Progenitor cell of endocrine pancreas (in vitro differentiated cells): ENCODE measurements at places on chromosomes 11 and 22. TPM values are rescaled to one million over a fixed set of nuclear protein-coding genes. Genes with fewer than 3 reads are reported as not detected.

The MGAT3 gene
- total RNA-seq, result 28.8 and 32.7 TPM in 2 replicates

The CD248 gene
- 0.22 and 0.67 TPM in 2 replicates for total RNA-seq

The AIFM3 gene
- total RNA-seq, result 1.8 and 2.3 TPM in 2 replicates

The ART1 gene
- total RNA-seq, result not detected in 2 replicates

The OR51B2 gene
- total RNA-seq, result not detected in 2 replicates

The OTOG gene
- 0.78 and 1.5 TPM in 2 replicates for total RNA-seq

The RAB36 gene
- total RNA-seq, result 10.1 and 10.3 TPM in 2 replicates

The DRD4 gene
- 1.1 and 2.7 TPM in 2 replicates for total RNA-seq

The ELFN2 gene
- 0.36 and 0.44 TPM in 2 replicates for total RNA-seq

The PKDREJ gene
- total RNA-seq, result 0.04 TPM in 1 of 2 replicates, not detected in the other

DNA sequence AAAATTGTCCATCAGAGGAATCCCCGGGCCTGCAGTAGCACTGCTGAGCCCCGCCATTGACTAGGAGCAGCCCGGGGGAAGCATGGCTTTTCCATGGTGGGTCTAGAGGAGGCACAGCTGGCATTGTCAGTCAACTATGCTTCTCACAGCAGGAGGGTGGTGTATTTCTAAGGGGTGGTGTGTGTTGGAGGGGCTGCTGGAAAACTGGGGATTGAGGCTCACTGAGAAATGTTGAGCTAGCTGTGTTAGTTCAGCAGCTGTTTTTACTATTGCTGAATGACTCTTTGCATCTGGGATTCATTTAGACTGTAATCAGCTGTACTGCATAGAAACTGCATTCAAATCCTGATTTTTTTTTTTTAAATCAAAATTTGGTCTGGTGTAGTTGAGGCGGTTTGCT, 5.6 kb downstream of the DDX10 start:
- no peak for DNase-seq
- H3K36me3 ChIP-seq, result peaks cover 10% of the 10 kb centered on the region
- H3K27me3 ChIP-seq, result no peaks in the 10 kb centered on the region
- no peak overlapping the region for H3K27ac ChIP-seq

DNA sequence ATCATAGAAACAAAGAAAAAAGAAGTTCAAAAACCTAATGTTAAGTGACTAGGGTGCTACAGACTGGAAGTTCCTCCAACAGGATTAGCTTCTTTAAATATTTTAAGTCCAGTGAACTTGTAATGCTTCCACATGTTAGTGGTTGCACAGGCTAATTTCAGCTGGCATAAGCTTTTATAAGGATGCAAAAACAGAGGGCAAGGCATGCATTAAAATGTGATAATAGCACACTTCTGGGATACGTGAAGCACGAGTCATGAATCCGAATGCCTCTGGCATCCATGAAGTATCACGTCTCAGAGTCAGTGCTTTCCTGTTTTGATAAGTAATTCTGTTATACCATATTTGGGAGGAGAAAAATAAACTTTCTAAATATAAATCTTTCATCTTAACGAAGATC, 106.8 kb downstream of the DCDC1 start:
- H3K27me3 ChIP-seq, result no peaks in the 10 kb centered on the region
- no peaks in the 10 kb centered on the region for H3K36me3 ChIP-seq
- DNase-seq, result no peak
- H3K4me3 ChIP-seq, result no peak overlapping the region
- no peak overlapping the region for H3K27ac ChIP-seq

- no peaks in the 10 kb centered on the region for H3K4me1 ChIP-seq
- no peak overlapping the region for H3K27ac ChIP-seq
- peaks cover 44% of the 10 kb centered on the region for H3K27me3 ChIP-seq
- H3K4me3 ChIP-seq, result no peak overlapping the region
Observed at GRCh38 chr22:37284805-37285355, 2.6 kb downstream of the CYTH4 start.

DNA sequence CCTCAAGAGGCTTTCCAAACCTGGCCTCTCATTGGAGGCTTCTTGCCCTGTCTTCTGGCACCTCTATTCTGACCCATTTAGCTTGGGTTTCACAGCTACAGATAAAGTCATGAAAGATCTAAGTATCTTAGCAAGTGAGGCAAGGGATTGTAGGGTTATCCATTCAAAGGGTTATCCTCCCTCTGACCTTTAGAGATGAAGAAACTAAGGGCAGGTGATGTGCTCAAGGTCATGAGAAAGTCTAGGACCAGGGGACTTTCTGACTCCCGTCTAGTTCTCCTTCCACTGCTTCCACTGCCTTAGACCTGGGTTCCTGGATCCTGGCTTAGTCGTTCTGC, 7.2 kb downstream of the PHOX2A start:
- peaks cover 8% of the 10 kb centered on the region for H3K4me1 ChIP-seq
- H3K4me3 ChIP-seq, result no peak overlapping the region
- H3K27ac ChIP-seq, result no peak overlapping the region

DNA sequence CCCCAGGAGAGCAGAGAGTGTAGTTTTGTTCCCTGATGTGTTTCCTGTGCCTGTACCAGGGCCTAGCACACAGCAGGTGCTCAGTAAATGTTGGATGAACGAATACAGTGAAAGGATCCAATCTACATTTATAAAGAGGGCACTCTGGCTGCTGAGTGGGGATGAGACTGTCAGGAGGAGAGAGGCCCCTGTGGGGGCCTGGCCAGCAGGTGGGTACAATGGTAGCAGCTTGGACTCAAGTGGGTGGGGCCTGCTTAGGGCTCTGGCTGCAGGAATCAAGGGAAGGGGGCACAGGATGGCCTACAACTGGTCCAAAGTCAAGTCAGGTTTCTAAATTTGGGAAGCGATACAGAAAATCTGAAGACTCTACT, 156.6 kb upstream of the GRK3 start:
- H3K27ac ChIP-seq, result peak overlapping the region; percentile 36
- H3K4me3 ChIP-seq, result peak overlapping the region; percentile 10
- H3K4me1 ChIP-seq, result peaks cover 14% of the 10 kb centered on the region
- peaks cover 6% of the 10 kb centered on the region for H3K27me3 ChIP-seq

DNA sequence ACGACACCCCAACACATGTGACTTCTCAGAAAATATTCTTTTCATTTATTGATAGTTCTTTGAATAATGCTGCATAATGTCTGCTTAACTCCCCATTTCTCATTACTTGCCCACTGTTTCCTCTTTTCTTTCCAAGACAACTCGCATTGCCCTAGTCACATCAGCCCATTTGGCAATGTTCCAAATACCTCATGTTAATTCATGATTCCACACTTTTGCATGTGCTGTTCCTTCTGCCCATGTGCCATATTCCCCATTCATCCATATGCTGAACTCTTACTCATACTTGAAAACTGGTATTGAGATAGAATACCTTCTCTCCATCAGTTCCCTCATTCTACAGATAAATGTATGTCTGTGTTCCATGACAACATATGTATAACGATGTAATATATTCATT, 993.7 kb downstream of the OPCML start:
- no peak for DNase-seq
- H3K4me3 ChIP-seq, result no peak overlapping the region
- H3K4me1 ChIP-seq, result no peaks in the 10 kb centered on the region
- H3K27ac ChIP-seq, result no peak overlapping the region
- H3K36me3 ChIP-seq, result no peaks in the 10 kb centered on the region

DNA sequence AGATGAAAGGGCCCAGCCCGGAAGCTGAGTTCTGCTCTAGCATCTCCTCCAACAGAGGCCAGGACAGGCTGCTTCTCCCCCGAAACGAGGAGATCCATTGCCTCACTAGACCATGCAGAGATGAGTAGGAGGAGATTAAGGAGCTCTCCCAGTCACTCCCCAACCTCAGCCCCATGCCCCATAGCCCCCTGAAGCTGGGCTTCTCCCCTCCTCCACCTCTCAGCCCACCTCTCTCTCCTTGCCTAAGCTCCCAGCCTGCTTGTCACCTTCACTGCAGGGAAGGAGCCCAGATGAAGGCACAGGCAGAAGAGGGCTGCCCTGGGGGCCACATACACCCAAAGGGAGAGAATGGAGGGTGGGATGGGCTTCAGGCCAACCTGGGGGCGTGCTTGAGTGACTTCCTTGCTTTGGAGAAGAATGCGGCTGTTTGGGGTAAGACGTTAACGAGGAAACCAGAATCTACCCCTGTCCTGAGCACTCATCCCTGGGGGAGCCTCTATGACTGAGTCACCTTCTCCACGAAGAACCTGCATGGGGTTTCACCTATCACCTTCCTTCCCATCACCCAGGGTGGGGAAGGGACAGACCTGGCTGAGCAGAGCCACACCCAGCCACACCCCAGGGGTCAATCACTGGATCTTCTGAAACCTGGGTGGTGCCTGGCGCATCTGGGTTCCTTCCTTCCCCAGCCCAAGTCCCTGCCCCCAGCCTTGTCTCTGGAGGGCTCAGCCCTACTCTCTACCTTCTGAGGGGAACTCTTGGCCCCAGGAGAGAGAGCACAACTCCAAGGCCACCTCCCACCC, 11.6 kb upstream of the GNAZ start:
- no peaks in the 10 kb centered on the region for H3K36me3 ChIP-seq
- H3K27me3 ChIP-seq, result peaks cover 18% of the 10 kb centered on the region
- no peak overlapping the region for H3K4me3 ChIP-seq
- no peak for DNase-seq

DNA sequence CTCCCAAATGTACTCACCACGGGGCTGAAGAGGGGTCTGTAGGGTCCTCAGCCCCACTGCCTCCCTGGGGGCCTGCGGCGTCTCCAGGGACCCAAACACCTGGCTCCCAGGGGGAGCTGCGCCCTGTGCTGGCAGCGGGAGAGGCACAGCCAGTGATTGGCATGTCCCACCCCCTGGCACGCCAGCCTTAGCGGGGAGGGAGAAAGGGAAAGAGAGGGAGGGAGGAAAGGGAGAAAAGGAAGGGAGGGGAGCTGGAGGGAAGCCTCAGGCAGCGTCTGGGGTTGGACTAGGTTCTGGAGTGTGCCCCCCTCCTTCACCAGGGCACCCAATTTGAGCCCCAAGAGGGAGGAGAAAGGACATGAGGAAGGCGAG, at the start of gene CHRM1:
Gene CHRM1 (minus strand): TSS at position 163 of the 372 bp plus-strand sequence. CDS start 10,263 bp downstream, outside the sequence.
- H3K4me3 ChIP-seq, result no peak within 1 kb of the TSS
- no peak within 1 kb of the TSS for H3K27ac ChIP-seq
- H3K27me3 ChIP-seq, result peaks cover 68% of the 10 kb centered on the region
- no peaks in the 10 kb centered on the region for H3K36me3 ChIP-seq

DNA sequence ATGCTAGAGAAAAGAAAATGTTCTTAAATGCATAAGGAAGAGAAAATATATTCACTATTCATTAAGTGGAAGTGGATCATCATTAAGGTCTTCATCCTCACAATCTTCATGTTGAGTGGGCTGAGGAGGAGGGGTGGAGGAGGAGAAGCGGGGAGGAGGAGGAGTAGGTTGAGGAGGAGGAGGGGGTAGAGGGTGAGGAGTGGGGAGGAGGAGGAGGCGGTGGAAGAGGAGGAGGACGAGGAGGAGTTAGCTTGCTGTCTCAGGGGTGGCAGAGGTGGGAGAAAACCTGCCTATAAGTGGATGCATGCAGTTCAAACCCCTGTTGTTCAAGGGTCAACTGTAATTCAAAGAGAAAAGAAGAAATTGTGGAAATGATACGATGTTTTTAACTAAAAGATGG, 71.6 kb downstream of the MYEOV start:
- no peaks in the 10 kb centered on the region for H3K36me3 ChIP-seq
- H3K27ac ChIP-seq, result no peak overlapping the region
- no peak overlapping the region for H3K4me3 ChIP-seq
- peaks cover under 1% of the 10 kb centered on the region for H3K27me3 ChIP-seq

DNA sequence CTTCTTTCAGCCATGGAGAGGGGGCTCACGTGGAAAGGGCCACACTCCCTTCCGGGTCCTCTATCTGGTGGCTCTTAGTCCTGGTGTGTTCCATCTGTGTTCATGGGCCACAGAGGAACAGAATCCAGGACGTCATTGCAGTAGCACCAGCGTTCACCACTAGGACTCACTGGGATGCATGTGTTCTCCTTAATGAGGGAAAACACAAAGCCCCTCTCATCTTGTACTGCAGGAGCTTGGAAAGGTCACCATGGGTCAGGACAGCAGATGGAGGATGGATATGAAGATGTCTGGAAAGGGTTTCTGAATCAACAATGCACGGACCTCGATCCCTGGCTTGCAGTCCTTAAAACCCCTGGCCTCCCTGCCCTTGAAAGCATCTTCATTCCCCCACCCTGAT, 113.8 kb upstream of the THY1 start:
- no peaks in the 10 kb centered on the region for H3K4me1 ChIP-seq
- H3K4me3 ChIP-seq, result no peak overlapping the region
- DNase-seq, result no peak

- H3K4me1 ChIP-seq, result peaks cover 14% of the 10 kb centered on the region
- DNase-seq, result no peak
Observed at GRCh38 chr22:36052505-36052941, 23.9 kb upstream of the RBFOX2 start.

DNA sequence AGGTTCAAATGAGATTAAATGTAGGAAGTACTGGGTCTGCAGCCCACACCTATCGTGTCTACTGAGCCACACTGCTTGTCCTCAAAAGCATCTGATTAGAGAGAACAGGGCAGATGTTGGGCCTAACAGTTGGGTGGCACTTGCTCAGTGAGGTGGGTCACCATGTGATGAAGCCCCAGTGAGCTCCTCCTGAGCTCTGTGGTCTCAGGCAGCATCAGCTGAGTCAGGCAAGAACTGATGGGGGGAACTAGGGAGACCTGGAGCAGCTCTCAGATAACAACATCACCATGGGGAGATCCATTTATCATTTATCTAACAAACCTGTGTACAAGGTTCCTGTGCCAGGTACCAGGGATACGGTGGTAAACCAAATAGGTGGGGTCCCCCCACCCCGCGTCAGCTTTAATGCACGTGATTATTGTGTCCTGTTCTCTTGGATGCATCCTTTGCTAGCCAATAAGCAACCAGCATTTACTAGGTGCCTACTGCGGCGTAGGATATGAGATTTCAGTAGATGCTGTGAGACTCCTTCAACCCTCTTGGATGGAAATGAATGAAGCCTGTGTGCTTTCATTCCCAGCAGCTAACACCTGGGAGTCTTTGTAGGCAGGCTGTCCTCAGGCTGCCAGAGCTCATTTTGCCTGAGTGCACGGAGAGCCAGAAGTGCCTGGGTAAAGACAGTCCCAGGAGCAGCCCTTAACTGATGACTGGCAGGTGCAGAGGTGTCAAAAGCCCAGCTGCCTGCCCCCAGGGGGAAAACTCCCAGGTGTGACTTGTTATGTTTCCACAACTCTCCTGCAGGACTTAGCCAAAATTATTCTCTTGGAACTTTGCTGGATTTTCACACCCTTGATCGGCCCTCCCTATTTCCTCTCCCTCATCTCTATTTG, 73.6 kb upstream of the NARS2 start:
- peaks cover 2% of the 10 kb centered on the region for H3K36me3 ChIP-seq
- no peak for DNase-seq
- H3K27ac ChIP-seq, result no peak overlapping the region
- H3K4me1 ChIP-seq, result peaks cover 4% of the 10 kb centered on the region

DNA sequence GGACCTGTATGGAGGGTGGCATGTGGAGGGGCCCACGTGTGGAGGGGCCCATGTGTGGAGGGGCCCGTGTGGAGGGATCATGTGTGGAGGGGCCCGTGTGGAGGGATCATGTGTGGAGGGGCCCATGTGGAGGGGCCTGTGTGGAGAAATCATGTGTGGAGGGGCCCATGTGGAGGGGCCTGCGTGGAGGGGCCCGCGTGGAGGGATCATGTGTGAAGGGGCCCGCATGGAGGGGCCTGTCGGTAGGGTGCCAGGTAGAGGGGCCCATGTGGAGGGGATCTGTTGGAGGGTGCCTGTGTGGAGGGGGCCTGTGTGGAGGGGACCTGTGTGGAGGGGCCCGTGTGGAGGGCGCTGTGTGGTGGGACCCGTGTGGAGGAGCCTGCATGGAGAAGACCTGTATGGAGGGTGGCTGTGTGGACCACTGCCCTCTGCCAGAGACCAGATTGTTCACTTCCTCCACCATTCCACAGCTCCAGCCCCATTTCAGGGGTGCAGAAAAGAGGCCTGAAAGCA, 47.0 kb downstream of the IGLL5 start:
- no peaks in the 10 kb centered on the region for H3K36me3 ChIP-seq
- H3K27me3 ChIP-seq, result peaks cover 7% of the 10 kb centered on the region
- no peak for DNase-seq
